ENCODE measurements at places on chromosomes 1 and 21.

- DNase-seq: no peak
Measured at GRCh38 chr1:170520601-170521000, 11.4 kb upstream of the GORAB start.

GRCh38 chr1:226233806-226234205 lies 10.3 kb downstream of the MIXL1 start:
- no peak for DNase-seq

- no peak for DNase-seq
Measured at GRCh38 chr1:2480986-2481364, 4.9 kb downstream of the PLCH2 start.

GRCh38 chr1:2276803-2277580 lies 48.9 kb downstream of the SKI start:
- no peak for DNase-seq

DNA sequence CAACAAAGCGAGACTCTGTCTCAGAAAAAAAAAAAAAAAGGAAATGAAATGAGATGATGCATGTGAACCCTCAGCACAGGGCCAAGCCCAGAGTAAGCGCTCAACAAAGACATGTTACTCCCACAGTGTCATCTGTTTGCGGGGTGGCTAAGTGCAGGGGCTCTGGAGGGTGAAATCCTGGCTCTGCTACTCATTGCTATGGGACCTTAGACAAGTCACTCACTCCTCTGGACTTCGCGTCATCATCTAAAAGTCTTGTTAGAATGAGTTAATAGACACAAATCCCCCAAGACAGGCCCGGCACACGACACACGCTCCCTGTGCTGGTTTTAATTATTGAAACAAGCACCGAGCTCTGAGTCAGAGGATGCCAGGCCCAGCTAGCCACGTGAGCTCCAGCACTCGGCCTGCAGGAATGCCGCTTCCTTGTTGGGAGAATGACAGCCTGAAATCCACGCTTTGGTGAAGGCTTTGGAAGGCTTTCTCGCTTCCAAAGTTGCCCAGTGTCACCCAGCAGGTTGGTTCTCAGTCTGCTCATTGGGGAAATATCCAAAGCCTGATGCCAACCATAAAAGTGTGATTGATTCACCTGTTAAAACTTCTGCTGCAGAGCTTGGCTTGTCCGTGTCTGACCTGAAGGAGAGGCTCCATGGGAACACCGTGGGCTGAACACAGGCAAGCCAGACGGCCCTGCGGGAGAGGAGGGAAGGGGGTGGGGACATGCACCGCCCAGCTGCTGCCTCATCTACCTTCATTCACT lies 36.7 kb upstream of the TARDBP start:
- DNase-seq: no peak
